ENCODE measurements at places on chromosomes 2 and 18.

- peak; percentile 63 for DNase-seq
These were observed 68.6 kb upstream of the PELI1 start for GRCh38 chr2:64212801-64213321.

- no peak for DNase-seq
These were observed 659.9 kb downstream of the IRS1 start for GRCh38 chr2:226139759-226140158.

DNA sequence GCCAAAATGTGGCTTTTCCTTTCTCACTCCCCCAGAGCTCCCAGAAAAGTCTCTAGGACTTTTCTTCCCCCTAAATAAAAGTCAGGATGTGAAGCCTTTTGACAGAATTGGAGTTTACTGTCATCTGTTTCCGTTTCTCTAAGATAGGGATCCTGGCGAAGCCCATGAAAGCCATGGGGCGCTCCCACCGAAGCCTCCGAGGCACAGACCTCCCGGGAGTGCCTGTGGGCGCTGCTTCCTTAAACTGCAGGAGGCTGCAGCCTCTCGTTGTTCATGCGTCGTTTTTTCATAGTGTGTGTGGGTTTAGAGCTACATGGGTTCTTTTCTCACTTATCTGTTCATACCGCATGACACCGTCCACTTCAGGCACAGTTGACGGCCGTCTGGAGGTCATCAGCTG, 56.8 kb downstream of the ASAP2 start:
- DNase-seq, result no peak

- DNase-seq, result no peak
These were observed 124.9 kb downstream of the PRKCE start for GRCh38 chr2:45776160-45776955.

GRCh38 chr2:156456616-156457015, 20.4 kb downstream of the GPD2 start:
- no peak for DNase-seq

GRCh38 chr18:64203295-64203694, 54.4 kb upstream of the LINC00305 start:
- no peak for DNase-seq

DNA sequence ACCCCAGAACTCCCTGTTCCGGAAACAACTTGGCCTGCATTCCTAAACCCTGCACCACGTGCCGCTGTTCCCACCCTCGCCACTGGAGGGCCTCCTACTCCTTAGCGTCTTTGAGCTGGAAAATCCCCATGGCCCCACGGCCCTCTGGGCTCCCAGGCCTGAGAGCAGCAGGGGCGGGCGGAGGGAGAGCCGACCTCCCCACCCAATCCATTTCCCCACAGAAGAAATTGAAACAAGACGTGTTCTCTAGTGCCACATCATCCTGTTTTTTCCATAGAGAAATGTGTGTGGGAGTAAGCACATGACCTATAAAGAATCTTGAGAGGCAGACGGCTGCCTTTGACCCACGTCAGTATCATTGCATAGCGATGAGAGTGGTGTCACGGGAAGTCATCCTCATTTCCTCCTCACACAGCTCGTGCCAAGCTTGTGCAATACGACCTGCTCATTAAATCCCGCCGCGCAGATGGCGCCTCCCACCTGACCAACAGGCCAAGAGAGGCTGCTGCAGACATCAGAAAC, 79.2 kb downstream of the LAMA1 start:
- DNase-seq, result peak; percentile 3

GRCh38 chr2:99939135-99939534, 203.3 kb downstream of the AFF3 start:
- no peak for DNase-seq

- no peak for DNase-seq
These were observed 4.4 kb upstream of the METTL21A start for GRCh38 chr2:207629553-207629952.

- DNase-seq, result no peak
These were observed 103.1 kb downstream of the DGKD start for GRCh38 chr2:233457356-233457755.

All from activated naive CD8-positive, alpha-beta T cell treated with anti-CD3 and anti-CD28 coated beads for 36 hours (primary cell).